Liver (tissue), 10 donors: ENCODE measurements at places on chromosomes 16 and 17. TPM values are rescaled to one million over a fixed set of nuclear protein-coding genes. Genes with fewer than 3 reads are reported as not detected.

The WNT9B gene
- polyA plus RNA-seq: not detected

The TUBB3 gene
- polyA plus RNA-seq: not detected

The HSPB9 gene
- 4.0 TPM for polyA plus RNA-seq

- no peak for DNase-seq
- peaks cover 11% of the 10 kb centered on the region for H3K27me3 ChIP-seq
- H3K27ac ChIP-seq: no peak overlapping the region
- no peaks in the 10 kb centered on the region for H3K36me3 ChIP-seq
- H3K4me1 ChIP-seq: no peaks in the 10 kb centered on the region
- H3K4me3 ChIP-seq: no peak overlapping the region
These were observed 11.1 kb downstream of the SHISA6 start for GRCh38 chr17:11252146-11252545.

- H3K27me3 ChIP-seq: no peaks in the 10 kb centered on the region
- DNase-seq: no peak
- H3K4me1 ChIP-seq: no peaks in the 10 kb centered on the region
- no peaks in the 10 kb centered on the region for H3K36me3 ChIP-seq
- no peak overlapping the region for H3K4me3 ChIP-seq
- no peak overlapping the region for H3K27ac ChIP-seq
These were observed 215.8 kb downstream of the TANC2 start for GRCh38 chr17:63181856-63182255.

- no peak overlapping the region for H3K27ac ChIP-seq
- DNase-seq: no peak
- H3K36me3 ChIP-seq: no peaks in the 10 kb centered on the region
- peaks cover 8% of the 10 kb centered on the region for H3K4me1 ChIP-seq
These were observed 5.0 kb upstream of the DCTPP1 start for GRCh38 chr16:30434852-30435251.

DNA sequence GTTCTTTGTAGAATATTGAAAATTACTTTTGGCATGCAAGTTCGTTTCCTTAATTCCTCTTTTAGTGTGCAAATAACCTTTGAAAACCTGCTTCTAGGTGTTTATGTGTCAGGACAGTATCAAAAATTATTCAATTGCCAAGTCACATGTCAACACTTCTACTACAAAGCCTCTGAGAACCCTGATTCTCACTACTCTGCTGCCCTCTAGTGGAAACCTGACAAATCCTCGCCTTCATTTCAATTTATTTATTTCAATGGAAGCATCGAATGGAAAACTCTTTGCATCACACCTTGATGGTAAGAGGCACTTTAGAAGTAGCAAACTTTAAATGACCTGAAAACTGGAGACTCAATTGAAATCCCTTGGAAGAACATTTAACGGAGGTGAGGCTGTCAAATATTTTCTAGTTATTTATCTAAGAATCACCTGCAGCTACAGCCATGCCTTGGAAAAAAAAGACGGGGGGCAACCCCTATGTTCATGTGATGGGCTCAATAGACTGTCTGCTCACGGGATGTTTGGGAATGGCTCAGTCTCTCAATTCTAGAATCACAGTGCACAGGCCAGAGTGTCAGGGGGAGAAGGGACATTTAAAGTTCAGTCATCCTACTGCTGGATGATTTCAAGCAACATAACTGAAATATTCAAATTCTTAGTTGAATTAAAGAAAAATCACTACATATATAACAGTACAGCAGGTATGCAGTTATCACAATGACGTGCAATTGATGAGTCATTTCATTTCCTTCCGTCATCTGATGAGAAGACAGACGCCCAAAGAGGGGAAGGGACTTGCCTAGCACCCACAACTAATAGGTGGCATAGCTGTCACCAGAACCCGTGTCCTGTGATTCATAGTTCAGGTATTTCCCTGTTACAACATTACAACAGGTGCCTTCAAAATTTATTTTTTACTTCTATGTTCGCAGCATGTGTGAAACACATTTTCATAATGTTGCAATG is 563.9 kb downstream of the TOX3 start:
- no peaks in the 10 kb centered on the region for H3K36me3 ChIP-seq
- no peak overlapping the region for H3K4me3 ChIP-seq
- no peak for DNase-seq

DNA sequence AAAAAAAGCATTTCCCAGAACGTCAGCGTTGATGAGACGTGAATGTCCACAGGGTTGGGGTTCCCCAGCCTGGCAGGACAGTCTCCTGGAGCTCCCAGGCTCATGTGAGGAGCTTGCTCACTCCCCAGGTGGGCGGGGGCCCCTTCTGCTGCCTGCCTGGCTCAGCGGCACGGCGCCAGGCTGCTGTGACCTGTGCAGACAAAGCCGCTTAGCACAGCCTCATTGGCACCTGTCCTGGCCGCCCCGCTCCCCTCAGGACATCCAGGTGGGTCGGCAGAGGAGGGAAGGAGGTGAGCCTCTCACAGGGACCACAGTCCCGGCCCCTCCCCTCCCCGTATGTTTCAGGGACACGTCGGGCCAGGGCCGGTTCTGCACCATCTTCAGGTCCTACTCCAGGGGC is 12.9 kb upstream of the WFIKKN1 start:
- peaks cover 4% of the 10 kb centered on the region for H3K36me3 ChIP-seq
- H3K27ac ChIP-seq: no peak overlapping the region
- DNase-seq: no peak
- no peaks in the 10 kb centered on the region for H3K27me3 ChIP-seq
- no peak overlapping the region for H3K4me3 ChIP-seq

DNA sequence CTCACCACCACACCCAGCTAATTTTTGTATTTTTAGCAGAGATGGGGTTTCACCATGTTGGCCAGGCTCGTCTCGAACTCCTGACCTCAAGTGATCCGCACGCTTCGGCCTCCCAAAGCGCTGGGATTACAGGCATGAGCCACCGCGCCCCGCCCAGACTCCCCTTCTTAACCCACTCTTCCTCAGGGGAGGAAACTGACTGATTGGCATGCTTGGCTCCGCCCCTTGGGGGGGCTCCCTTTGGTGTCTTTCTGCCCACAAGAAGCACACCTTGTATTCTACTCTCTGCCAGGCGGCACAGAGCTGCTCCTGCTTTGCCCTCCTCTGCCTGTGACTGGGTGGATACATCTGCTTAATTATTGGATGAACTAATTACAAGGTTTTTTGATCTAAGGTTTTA is 4.7 kb upstream of the ASGR2 start:
- DNase-seq: no peak
- H3K27ac ChIP-seq: no peak overlapping the region
- peaks cover 18% of the 10 kb centered on the region for H3K4me1 ChIP-seq
- no peaks in the 10 kb centered on the region for H3K36me3 ChIP-seq
